ENCODE measurements at places on chromosomes 4 and X. TPM values are rescaled to one million over a fixed set of nuclear protein-coding genes. Genes with fewer than 3 reads are reported as not detected.

DNA sequence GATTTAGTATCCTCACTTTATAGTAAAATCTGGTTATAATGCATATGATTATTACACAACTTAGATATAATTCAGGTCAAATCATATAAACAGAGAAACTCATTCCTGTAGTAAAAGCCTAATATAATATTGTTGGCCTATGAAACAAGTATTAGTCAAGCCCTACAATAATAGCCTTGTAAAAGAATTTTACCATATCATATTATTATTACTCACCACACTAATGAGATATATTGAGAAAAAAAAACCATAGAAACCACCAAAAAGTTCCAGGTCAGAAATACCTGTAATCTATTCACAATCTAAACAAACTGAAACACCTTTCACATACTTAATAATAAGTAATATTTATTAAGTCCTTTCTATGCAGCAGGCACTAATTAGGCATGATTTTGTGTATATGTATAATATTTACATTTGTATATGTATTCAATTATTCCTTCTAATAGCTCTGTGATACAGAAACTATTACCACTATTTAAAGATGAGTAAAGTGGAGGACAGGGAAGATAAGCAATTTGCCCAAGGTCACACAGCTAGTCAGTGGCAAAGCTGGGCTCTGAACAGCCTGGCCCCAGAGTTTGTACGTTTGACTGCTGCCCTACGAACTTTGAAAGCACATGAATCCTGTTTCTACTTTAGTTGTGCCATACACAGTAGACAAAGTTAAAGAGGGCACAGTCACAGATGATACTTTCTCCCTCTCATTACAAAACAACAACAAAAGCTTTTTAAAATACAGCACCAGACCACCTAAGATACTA, 9.0 kb downstream of the ZNF827 start:
- no peak for DNase-seq

GRCh38 chrX:80879143-80879542, 69.5 kb upstream of the BRWD3 start:
- no peak for DNase-seq

DNA sequence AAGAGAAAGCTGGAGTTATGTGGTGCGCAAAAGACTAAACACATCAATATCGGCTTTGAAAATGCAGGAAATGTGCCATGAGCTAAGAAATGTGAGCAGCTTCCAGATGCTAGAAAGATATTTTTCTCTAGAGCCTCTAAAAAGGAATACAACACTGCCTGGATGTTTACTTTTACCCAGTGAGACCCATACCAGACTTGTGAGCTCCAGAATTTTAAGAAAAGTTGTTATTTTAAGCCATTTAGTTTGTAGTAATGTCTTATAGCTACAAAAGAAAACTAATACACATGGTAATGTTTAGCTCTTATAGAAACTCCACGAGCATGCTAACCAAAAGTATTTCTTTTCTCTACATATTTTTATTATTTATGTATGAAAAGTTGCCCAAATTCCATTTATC, 1389.4 kb downstream of the C4orf33 start:
- no peak for DNase-seq

GRCh38 chr4:170589597-170590191, 499.9 kb upstream of the AADAT start:
- peak; percentile 51 for DNase-seq

GRCh38 chr4:86603311-86603885, 9.3 kb downstream of the PTPN13 start:
- no peak for DNase-seq

DNA sequence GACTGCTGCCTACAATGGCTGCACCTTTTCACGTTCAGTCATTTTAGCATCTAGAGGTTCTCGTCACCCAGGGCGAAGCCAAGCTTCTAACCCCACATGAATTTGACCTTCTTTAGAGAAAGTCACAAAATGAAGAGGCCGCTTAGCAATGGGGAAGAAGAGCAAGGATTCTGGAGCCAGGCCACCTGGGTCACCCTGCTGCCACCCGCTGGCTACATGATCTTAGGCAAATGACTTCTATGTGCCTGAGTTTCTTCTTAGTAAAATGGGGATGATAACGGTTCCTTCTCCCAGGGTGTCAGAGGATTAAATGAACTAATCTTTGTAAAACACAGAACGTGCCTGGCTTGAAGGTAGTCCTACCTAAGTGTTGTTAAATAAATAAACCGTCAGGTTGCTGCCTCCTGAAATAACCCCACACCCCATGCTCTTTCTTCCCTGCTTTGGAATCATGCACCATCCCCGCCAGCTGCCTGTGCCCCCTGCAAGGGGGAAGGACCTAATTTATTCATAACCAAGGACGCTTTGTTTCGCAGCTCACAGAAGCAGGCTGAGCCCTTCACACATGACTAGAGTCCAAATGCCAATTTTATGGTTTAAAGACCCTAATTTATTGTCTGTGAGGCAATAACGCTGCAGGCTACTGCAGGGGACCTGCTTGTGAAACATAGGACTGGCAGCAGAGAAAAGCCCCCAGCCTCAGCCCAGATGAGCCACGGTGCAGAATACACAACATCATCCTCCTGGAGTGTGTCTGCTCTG, 28.6 kb upstream of the NSG1 start:
- DNase-seq = no peak

DNA sequence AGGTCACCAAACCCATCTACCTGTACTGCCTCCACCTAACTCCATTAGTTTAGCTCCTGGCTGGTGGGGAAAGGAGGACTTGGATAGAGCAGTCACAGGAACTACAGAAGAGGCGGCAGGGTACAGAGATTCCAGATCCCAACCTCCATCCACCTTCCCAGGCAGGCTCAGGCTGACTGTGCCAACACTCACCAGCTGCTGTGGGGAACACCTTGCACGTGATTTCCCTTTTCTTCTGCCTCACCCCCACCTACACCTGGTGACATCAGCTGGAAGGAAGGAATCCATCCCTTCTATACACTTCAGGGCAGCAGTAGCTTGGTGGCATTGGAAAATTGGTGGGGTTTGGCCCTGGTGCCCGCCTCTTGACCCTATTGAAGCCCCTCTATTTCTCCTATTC, 41.5 kb downstream of the EFNB1 start:
- DNase-seq = no peak

GRCh38 chr4:14967982-14968381, 34.3 kb upstream of the CPEB2 start:
- DNase-seq = no peak

Gene VCX3A
- total RNA-seq = not detected

Gene GAGE12J
- not detected for total RNA-seq

DNA sequence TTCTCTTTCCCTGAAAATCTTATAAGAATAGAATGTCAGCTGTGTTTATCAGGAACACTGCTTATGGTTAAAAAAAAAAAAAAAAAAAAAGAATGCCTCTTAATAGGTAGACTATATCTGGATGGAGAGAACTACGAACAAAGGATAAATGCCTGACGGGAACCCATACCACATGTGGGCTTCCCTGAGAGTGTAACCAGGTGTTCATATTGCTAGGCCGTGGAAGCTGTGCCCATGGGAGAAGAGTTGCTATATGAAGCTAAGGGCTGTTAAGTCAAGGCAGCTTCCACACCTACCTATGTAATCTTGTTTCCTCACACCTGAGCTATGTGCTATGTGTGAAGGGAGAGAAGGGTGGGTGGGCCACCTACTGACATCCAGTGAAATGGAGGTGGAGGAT, 27.3 kb downstream of the TMEM184C start:
- DNase-seq = no peak

DNA sequence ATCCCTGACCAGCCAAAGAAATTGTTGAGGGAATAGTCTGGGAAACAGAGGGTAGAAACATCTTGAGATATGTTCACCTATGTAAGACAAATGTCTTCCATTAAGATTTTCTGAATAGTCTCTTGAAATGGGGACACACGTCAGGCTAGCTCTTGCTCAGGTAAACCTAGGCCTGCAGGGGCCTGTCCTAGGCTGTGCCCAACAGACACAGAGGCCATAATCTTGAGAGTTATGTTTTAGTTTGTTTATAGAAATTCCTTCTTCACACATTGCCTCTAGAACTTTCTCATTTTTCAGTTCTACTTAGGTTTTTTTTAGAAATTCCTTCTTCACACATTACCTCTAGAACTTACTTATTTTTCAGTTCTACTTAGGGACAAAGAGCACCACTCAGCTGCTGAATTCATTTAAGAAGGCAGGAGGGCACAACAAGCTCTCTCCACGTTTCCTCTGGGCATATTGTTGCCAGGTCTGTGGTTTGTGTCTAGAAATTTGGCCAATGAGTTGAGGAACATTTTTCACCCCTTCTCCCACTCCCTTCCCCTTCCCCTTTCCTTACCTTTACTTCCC, 94.9 kb downstream of the ARHGAP24 start:
- DNase-seq = no peak

GRCh38 chr4:126969360-126970235, 663.2 kb upstream of the INTU start:
- DNase-seq = no peak

GRCh38 chr4:40200875-40201801, 4.3 kb downstream of the RHOH start:
- DNase-seq = peak; percentile 93

- DNase-seq = no peak
Measured at GRCh38 chr4:140256941-140257340, 103.0 kb upstream of the MAML3 start.

Gene FAM149A
- 1.9 TPM for total RNA-seq

Data from Karpas-422 (cell line).